ENCODE measurements at places on chromosomes 5 and 9.

- no peak for DNase-seq
These were observed 1351.3 kb upstream of the NUDT12 start for GRCh38 chr5:104913841-104914281.

GRCh38 chr9:110183208-110184145 lies 24.5 kb downstream of the C9orf152 start:
- peak; percentile 60 for DNase-seq

GRCh38 chr5:180212363-180213255 lies 3.6 kb upstream of the RASGEF1C start:
- no peak for DNase-seq

GRCh38 chr5:16819522-16820167 lies 116.4 kb downstream of the MYO10 start:
- DNase-seq, result no peak

GRCh38 chr9:30732060-30732459 lies 1652.4 kb upstream of the ACO1 start:
- no peak for DNase-seq

GRCh38 chr9:136013524-136014034 lies 52.4 kb upstream of the UBAC1 start:
- DNase-seq, result no peak

DNA sequence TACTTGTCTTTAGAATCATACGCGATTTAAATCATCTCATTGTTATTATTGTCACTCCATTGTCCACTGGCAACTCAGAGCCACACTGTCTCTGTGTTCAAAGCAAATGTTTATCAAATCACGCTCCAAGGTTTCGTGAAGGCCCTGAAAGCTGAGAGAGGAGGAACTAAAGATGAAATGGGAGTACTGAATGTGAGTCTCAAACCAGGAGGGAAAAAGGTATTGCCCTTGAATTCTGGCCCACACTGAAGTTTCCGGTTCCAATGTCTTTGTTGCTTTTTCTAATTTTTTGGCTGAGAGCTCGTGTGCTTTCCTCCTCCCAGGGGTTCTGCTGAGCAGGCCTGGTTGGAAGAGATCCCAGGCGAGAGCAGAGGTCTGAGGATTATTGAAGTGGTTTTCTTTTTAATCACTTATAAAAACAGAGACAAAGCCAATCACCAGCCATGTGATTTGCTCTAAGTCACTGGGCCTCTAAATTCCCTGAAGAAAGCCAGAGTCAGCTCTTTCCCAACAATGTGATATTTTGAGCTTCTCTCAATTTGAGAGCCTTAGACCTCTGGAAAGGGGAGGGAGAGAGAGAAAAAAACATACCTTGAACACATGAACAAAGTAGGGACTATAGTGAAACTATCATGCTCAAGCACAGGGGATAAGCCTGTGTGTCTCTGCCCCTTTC lies 420.8 kb upstream of the GRAMD2B start:
- no peak for DNase-seq

DNA sequence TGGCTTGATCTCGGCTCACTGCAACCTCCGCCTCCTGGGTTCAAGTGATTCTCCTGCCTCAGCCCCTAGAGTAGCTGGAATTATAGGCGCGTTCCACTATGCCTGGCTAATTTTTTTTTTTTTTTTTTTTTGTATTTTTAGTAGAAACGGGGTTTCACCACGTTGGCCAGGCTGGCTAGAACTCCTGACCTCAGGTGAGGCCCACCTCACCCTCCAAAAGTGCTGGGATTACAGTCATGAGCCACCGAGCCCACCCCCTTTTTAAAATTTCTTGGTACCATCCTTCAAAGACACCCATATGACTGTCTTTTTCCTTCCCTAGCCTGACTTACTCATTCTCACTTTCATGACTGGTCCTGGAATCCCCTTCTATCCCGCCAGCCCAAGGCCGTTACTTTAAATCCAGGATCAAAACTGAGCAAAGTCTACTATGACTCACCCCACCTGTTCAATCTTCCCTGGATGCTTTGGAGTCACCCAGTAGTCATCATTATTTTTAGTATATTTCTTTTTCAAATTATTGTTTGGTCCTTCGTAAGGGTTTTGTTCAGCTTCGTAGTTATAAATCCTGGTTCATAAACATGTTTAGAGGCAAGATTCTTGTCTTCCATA lies 1.2 kb upstream of the TBCA start:
- DNase-seq, result no peak

DNA sequence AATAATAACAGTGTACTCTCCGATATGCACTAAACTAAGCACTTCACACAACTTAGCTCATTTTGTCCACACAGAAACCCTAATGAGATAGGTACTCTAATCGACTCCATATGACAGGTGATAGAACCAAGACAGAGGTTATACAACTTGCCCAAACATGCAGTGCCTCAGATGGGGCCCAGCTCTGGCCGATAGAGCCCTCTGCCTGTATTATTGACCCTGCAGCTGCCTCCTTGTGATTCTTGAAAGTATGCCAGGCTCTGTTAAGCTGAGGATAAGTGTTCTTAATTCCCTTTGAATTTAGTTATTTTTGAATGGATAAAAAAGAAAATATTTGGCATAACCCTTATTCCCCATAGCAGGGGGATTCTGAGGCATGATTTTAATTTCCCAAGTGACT lies 78.5 kb downstream of the HMHB1 start:
- peak; percentile 7 for DNase-seq

DNA sequence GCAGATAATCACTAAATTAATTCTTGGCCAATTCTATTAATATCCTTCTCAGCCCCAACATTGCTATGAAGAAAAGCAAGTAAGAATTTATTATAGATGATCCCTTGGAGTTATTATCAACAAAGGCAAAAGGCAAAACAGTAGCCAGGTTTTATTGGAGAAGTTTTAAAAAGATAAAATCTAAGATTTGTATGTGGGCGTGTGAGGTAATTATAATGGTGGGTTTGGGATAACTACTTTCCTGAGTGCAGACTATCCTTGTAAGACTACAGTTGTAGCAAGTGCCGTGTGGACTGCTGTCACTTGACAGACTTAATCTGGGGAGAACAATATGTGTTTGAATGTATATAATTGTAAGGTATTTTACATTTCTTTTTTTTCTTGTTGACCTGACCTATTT lies 23.2 kb downstream of the SLC31A1 start:
- DNase-seq, result no peak

DNA sequence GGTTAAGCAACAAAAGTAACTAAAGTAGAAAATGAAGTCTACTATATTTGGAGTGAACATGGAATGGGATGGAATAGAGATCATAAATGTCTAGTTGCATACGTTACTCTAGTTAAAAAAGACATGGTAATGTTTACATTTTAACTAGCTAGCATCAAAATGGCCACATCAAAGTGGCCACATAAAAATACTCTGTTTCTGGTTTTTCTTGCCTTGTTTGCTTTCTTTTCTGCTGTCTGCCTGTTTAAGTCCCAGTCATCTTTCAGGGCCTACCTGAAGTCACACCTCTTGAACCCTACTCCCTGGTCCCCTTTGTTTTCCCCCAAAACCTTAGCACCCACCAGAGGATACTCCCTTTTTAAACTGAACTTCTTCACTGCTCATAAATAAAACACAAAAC lies 6.4 kb upstream of the KIF2A start:
- DNase-seq, result no peak

DNA sequence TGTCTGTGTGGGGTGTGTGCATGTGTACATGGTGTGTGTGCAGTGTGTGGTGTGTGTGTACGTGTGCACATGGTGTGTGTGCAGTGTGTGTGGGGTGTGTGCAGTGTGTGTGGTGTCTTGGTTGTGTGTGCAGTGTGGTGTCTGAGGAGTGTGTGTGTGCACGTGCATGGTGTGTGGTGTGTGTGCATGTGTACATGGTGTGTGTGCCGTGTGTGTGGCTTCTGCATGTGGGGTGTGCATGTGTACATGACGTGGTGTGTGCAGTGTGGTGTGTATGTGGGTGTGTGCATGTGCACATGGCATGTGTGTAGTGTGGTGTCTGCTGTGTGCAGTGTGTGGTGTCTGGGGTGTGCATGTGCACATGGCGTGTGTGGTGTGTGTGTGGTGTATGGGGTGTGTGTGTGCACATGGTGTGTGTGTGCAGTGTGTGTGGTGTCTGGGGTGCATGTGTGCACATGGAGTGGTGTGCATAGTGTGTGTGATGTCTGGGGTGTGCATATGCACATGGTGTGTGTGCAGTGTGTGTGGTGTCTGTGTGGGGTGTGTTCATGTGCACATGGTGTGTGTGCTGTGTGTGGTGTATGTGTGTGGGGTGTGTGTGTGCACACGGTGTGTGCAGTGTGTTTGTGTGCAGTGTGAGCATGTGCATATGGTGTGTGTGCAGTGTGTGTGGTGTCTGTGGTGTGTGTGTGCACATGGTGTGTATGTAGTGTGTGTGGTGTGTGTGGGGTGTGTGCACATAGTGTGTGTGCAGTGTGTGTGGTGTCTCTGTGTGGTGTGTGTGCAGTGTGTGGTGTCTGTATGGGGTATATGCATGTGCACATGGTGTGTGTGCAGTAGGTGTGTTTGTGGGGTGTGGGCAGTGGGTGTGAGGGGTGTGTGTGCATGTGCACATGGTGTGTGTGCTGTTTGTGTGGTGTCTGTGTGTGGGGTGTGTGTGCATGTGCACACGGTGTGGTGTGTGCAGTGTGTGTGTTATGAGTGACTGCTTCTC lies 40.6 kb upstream of the ZNG1F start:
- no peak for DNase-seq

DNA sequence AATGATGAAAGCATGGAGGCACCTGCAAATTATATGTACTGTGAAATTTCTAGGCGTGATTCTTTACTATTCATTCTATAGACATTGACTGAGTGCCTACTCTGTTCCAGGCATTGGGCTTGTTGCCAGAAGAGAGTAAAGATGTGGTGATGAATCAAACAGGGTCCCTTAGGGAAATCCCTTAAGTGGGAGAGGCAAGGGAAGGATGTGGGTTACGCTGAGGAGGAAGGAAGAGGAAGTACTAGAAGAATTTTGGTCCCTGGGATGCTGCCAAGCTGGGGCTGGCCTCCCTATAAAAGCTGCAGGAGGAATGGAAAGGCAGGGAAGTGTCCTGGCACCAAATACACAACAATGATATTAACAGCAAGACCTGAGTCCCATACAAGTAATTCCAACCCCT lies 76.7 kb upstream of the SPOCK1 start:
- DNase-seq, result no peak

- DNase-seq, result no peak
These were observed 435.8 kb upstream of the PAPPA start for GRCh38 chr9:115717711-115718173.

DNA sequence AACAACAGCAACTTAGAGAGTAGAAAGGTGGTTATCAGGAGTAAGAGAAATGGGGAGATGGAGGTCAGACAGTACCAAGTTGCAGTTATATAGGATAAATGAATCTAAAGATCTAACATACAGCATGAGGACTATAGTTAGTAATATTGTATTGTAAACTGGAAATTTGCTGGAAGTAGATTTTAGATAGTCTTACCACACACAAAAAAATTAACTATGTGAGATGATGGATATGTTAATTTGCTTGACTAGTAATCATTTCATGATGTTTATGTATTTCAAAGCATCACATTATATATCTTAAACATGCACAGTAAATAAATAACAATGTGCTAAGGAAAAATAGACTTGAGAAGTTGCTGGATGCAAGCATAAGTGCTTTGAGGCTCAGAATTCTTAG lies 622.1 kb downstream of the CCDC171 start:
- DNase-seq, result no peak

- DNase-seq, result peak; percentile 9
These were observed 21.6 kb downstream of the BHMT start for GRCh38 chr5:79133121-79133656.

GRCh38 chr5:15020736-15021135 lies 149.2 kb upstream of the ANKH start:
- DNase-seq, result no peak

DNA sequence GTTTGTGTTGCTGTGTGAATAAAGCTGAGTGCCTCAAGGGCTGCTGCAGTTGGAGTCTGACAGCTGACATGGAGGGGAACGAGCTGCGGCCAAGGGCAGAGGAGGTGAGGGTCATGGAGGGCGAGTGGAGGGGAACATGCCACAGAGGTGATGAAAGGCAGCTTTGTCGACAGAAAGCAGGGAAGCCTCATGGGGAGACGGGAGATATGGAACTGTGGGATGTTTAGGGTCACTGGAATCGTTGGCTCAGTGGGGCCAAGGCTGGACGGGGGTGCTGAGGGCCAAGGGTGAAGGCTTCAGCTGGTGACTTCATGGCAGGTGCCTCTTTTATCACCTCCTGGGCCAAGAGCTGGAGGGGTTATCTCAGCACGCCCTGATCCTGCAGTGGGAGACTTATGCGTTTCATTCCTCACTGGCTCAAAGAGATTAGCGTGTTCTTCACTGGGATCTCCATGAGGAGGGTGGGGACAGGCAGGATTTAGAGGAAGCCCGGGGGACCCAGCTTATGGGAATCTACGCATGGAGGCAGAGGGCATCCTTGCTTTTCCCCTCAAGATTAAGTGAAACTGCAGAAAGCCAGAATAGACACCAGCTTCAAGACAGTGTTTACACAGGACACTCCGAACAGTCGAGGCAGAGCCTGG lies 42.2 kb downstream of the FAM240B start:
- DNase-seq, result no peak

- DNase-seq, result no peak
These were observed 5.6 kb upstream of the ABLIM3 start for GRCh38 chr5:149135536-149136201.

- no peak for DNase-seq
These were observed 52.3 kb upstream of the CNTLN start for GRCh38 chr9:17082343-17083064.

Data from NCI-H2171 (cell line).